ENCODE measurements at places on chromosomes 6 and 20.
A peak's percentile ranks its signal among the peaks of the same experiment; 100 is the strongest.

- DNase-seq: no peak
These were observed 11.2 kb upstream of the MROH8 start for GRCh38 chr20:37190354-37191112.

DNA sequence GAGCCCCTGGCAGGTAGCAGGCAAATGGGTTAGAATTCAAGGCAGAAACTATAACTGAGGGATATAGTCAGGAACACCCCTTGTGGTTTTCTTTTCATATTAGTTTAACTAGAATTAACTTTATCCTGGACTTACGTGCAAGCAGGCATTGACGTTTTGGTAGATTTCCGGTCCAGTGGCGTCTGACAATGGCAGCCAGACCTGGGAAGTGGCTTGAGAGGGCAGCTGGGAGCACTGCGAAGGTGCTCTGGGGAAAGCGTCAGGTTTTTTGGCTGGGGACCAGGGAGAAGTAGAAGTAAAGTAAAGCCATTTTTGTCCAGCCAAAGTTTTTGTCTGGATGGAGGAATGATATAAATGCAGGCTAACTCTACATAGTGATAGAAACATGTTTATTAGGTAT lies 8.4 kb upstream of the ACSS1 start:
- no peak for DNase-seq

- DNase-seq: no peak
These were observed 76.9 kb upstream of the RIPOR2 start for GRCh38 chr6:25012657-25013056.

DNA sequence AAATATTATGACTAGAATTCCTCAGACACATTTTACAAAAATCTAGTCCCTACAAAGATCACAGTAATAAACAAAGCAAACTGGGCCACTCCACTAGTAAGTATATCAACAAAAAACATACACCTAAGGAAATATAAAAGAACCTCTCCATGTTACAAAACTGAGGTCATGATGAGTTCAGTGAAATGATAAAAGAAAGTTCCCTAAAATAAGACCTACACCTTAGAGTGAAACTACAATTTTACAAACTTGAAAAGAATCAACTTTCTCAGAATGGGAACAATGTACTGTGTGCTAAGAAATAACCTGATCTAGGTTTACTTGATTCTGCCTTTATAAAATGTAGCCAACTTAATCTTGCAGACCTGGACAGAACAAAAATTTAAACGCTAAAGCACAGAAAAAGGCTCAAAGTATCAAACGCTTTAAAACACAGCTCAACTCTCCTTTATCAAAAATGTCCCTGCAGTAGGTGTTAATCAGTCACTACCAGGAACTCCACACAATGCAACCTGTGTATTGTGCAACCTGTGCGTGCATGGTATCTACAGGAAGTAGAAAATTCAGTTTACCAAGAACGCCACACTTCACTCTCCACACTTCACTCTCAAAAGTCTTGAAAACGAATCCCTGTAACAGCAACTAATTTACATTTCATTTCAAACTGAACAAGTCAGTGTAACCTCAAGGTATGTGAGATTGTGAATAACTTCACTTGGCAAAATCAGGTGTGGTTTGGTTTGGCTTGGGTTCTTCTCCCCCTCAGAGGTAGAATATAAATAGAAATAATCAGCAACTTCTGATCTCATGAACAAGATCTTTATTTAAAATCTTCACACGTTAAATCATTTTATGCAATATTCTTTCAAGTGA lies 1.8 kb downstream of the RALGAPA2 start:
- no peak for DNase-seq

GRCh38 chr6:30844118-30844535 lies 40.2 kb upstream of the DDR1 start:
- no peak for DNase-seq

DNA sequence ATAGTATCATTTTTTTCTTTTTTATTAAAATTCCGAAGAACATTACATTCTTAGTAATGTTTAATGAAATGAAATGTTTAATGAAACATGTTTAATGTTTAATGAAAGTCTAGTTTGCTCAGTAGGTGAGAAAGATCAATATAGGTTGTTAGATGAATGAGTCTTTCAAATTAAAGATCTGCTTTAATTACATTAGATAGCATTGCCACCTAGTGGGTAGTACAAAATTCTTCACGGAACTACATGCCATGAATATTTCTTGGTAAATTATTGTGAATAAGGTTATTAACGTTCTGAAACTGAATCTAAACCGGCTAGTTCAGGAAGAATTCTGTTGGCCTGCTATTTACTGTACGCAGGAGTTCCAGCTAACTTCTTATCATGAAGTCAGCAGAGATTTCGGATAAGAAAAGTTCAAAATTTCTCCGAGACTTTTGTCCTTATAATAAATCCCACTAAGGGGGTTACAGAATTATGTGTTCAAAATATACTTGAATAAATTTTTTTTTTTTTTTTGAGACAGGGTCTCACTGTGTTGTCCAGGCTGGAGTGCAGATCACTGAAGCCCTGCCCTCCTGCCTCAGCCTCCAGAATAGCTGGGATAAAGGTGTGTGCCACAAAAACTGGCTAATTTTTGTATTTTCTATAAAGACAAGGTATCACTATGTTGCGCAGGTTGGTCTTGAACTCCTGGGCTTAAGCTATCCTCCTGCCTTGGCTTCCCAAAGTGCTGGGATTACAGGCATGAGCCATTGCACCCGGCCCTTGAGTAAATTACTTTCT lies 7.9 kb upstream of the GMNN start:
- no peak for DNase-seq

DNA sequence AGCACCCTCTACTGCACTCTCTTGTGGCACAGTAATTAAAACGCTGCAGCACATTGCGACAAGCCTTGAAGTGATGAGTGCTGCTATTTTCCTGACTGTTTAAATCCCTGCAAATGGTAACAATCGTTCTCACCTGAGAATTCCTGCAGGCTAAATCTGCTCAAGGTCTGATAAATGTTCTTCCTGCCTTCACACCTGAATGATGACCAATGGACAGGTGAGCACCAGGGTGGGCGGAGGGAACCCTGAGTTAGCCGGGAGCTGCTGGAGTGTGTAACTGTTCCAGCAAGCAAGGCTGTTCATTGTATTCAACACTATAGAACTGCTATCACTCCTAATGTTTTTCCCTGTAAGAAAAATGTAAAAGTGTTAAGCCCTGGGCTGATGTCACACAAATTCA lies 4.0 kb downstream of the DACT2 start:
- DNase-seq: no peak

DNA sequence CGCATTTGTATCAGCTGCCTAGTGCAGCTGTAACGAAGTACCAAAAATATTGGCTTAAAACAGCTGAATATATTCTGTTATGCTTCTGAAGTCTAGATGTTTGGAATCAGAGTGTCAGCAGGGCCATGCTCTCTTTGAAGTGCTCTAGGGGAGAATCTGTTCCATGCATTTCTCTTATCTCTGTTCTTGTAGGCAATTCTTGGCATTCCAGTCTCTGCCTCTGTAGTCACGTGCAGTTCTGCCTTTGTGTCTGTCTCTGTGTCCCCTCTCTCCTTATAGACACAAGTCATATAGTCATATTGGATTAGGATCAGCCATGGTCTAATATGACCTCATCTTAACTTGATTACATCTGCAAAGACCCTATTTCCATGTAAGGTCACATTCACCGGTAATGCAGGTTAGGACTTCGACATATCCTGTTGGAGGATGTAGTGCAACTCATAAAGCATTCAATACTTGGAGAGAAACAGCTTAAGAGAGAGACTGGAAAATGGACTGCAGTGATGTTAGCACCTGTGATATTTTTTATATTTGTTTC lies 18.6 kb downstream of the FAM83B start:
- no peak for DNase-seq

- DNase-seq: no peak
These were observed 530.1 kb downstream of the HAO1 start for GRCh38 chr20:7410150-7410549.

DNA sequence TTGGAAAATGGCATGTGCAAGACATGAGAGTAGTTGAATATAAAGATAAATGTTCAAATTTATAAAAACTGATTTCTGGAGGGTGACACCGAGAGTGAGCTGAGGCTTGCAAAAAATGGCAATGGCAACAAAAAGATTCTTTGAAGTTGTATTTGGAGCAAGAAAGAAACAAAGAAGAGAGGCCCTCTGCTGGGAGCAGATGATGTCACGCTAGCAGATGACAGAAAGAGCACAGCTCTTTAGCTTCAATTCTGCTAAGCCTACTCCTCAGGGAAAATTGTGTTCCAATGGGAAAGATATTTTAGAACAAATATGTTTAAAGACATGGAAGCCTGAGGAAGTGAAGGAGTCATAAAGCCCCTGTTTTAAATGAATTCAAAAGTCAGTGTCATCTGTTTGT lies 125.3 kb upstream of the NOX3 start:
- no peak for DNase-seq

DNA sequence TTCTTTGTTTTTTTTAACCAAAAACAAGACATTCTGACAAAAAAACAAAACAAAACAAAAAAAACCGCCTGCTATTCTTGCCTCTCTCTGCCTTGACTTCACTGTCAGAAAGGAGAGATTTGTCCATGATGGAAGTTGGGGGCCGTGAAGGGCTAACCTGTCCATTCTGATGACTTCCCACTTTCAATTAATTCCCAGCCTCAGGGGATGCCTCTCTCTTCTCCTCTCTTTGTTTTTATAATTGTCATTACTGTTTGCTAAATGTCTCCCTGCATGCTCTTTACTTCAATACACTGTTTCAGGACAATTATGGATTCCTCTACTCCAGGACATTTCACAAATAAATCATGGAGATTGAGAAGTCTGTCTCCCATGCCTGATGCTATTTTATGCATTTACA lies 130.5 kb upstream of the CNR1 start:
- no peak for DNase-seq

- DNase-seq: no peak
These were observed 42.9 kb downstream of the C6orf132 start for GRCh38 chr6:42099340-42100028.

GRCh38 chr6:44352259-44352658 lies 9.8 kb downstream of the SPATS1 start:
- DNase-seq: no peak

GRCh38 chr6:138099832-138100231 lies 7.4 kb downstream of the PERP start:
- no peak for DNase-seq

- no peak for DNase-seq
These were observed 22.9 kb upstream of the AAR2 start for GRCh38 chr20:36213362-36213761.

DNA sequence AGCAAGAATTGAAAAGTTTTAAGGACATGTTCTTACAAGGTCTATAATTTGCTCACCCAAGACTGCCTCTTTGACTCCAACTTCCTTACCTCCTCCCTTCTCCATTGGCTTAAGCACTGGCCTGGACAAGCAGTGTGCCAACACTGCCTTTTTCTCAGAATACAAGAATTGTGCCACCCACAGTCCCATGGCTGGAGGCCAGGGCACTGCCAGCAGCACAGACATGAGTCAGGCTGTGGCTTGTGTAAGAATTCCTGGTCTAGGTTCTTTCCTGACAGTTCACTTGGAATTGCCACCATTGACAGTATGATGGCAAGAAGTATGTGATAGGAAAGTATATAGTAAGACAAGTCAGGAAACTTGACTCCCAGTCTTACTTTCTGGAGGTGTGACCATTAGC lies 202.7 kb upstream of the MARCKS start:
- DNase-seq: peak; percentile 71

GRCh38 chr6:26520237-26520849 lies 17.8 kb upstream of the HMGN4 start:
- DNase-seq: no peak

- DNase-seq: no peak
These were observed 235.2 kb downstream of the LRFN2 start for GRCh38 chr6:40352006-40352405.

DNA sequence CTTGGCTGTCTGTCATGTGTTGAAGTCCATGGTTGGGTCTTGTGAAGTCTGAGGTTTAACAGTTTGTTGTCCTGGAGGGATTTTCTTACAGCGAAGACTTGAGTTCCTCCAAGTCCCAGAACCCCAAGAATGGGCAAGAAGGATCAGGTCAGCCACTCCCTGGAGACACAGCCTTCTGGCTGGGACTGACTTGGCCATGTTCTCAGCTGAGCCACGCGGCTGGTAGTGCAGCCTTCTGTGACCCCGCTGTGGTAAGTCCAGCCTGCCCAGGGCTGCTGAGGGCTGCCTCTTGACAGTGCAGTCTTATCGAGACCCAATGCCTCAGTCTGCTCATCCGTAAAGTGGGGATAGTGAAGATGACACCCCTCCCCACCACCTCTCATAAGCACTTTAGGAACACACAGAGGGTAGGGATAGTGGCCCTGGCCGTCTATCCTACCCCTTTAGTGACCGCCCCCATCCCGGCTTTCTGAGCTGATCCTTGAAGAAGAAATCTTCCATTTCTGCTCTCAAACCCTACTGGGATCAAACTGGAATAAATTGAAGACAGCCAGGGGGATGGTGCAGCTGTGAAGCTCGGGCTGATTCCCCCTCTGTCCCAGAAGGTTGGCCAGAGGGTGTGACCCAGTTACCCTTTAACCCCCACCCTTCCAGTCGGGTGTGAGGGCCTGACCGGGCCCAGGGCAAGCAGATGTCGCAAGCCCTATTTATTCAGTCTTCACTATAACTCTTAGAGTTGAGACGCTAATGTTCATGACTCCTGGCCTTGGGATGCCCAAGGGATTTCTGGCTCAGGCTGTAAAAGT lies 43.5 kb downstream of the SIRPA start:
- no peak for DNase-seq

DNA sequence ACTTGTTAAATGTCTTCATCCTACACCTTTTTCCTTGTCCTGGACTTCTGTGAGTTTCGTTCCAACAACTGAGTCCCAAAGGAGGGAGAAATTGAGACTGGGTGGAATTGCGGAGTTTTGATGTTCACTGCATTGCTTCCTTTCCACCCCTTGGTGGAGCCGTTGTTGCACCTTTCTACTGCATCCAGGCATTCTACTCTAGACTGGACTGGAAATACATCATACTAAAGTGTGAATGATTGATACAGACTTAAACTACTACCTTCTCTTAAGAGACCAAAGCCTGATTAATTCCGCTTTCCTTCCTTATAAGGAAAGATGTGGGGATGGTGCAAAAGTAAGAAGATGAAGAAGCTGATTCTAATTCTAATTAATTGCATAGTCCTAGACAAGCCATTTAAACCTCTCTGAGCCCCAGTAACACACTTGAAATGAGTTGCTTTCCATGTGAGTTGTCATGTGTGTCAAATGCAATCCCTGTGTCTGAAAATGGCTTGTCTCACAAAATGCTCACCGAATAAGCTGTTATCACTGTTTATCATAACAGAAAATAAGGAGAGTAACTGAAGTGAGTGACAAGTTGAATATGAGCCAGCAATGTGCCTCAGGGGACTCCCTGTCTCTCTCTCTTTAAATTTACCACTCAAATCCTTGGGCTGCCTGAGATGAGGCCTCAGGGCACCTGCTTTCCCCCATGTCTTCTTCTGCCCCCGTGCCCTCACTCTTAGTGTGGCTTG lies 338.3 kb upstream of the CHD6 start:
- DNase-seq: no peak

- DNase-seq: no peak
These were observed 696.5 kb upstream of the FLRT3 start for GRCh38 chr20:15033891-15034290.

Measured in T1000 (cell line).